ENCODE measurements at places on chromosomes 3 and 15.

DNA sequence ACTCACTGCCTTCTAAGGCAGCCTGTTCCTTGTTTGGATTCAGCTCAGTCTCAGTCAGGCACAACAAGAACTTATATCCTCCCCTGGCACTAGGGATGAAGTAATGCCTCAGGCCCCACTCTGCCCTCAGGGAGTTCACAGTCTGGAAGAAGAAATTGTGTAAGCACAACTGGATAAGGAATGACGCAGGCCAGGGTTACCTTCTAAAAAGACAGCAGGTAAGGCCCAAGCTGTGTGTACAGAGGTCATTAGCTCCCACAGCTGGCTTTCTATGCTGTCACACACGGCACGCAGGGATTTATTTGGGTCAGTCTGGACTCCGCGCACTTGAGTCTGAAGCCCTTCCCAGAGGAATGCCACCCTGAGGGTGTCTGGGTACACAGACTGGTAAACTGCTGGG lies 82.9 kb downstream of the IQSEC1 start:
- peak; percentile 36 for DNase-seq

- DNase-seq: no peak
Measured at GRCh38 chr3:124615896-124616543, 114.2 kb upstream of the UMPS start.

- DNase-seq: no peak
Measured at GRCh38 chr3:164459521-164460151, 618.7 kb downstream of the SI start.

GRCh38 chr3:23991306-23991682 lies 46.2 kb downstream of the NR1D2 start:
- DNase-seq: no peak

GRCh38 chr15:88223084-88223483 lies 33.5 kb downstream of the NTRK3 start:
- DNase-seq: no peak

DNA sequence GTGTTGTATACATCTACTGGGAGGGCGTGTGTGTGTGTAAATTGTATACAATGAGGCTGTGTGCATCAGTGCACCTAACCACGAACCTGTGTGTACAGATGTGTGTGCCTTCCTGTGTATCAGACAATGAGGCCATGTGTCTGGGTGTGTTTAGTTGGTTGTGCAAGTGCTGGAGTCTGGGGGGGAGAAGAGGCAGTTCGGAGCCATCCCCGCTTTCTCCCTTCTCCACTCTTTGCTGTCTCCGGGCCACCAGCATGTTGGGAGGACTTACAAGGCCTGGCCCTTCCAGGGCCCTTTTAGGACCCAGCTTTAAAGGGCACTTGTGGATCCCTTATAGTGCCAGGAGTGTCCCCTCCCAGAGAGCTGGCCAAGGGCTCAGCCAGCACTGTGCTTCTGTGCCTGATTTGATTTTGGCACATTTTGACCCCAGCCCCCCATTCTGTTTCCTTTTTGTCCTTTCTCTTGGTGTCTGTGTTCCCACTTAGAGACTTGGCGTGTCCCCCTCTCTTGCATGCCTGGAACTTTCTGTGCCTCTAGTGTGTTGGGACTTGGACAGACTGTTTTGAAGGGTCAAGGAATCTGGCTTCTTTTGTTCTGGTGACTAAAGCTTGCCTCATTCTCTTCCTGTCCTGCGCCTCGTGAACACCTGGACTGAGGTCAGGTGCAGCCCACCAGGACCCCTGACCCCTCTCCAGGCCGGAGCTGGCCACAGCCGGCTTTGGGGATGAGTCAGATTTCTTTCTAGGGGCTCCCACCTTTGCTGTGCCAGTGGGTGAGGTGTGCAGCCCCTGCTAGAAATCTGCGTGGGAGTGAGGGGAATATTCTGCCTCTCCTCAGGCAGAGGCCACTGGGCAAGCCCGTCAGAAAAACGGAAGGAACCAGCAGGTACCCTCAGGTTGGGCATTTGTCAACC lies 1.5 kb downstream of the CTDSPL start:
- DNase-seq: peak; percentile 67

DNA sequence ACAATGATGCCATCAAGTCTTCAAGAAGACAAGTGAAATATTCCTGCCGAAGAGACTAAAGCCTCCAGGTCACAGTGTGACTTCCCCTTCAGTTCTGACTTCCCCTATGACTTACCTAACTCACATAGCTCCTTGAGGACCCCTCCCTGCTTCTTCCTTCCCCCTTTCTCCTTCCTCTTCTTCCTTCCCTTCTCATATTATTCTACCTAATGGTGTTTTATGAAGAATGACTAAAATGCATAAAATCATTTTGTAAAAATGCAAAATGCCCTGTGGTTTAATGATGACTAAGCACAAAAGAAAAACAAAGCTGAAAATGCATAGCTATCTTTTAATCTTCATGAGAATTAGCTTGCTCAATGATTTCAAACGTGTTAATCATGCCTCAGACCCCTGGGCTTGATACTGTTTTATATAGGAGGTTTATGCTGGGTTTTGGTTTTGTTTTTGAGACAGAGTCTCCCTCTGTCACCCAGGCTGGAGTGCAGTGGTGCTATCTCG lies 26.1 kb upstream of the TM4SF4 start:
- DNase-seq: no peak

DNA sequence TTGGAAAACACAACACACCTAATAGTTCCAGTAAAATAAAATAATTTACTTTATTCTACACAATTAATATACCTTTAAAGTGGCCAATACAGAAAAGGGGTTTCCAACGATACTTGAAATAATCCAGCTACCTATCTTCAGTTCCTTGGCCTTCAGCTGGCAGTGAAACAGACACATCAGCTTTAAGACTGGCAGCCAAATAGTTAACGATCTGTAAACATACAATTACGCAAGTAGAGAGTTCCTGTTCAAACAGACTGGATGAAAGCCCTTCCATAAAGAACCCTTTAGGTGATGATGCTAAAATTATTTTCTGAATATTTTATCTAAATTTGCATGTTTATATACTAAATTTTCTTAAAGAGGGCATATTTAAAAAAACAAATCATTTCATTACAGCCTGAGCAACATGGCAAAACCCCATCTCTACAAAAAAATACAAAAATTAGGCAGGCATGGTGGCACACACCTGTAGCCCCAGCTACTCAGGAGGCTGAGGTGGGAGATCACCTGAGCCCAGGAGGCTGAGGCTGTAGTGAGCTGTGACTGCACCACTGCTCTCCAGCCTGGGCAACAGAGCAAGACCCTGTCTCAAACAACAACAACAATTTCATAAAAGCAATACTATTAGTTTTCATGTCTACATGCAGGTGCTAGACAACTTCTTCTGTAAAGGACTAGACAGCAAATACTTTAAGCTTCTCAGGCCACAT lies 12.9 kb downstream of the DYNC1LI1 start:
- DNase-seq: no peak

- DNase-seq: no peak
Measured at GRCh38 chr3:81068546-81068945, 692.9 kb downstream of the GBE1 start.

DNA sequence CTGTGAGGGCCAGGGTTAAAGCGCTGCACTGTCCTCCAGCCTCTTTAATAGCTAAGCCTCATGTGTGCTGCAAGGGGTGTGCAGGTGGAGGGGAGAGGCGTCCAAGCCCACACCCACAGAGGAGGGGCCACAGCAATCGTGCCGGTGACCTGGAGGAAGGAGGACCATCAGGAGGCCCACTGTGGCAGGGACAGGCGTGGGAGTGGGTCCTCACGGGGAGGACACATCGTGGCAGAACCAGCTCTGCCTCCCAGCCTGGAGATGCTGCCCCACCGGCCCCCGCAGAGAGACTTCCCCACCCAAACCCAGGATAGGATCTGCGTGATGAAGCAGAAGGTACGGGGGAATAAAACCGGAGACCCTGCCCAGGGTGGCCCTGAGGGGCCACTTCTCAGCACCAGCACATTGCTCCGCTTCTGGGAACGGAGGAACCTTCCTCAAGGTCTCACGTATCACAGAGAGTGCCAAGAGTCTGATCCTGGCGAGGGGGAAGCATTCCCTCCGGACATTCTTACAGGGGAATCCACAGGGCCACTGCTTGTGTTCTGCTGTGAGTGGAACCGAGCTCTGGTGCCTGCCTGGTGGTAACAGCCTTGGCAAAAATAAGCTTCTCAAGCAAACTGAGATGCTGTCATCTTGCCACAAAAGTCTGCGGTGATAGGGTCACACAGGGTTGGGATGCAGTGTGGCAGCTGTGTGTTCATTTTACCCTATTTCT lies 199.8 kb downstream of the XXYLT1 start:
- no peak for DNase-seq

GRCh38 chr3:85662462-85662861 lies 703.7 kb downstream of the CADM2 start:
- DNase-seq: no peak

DNA sequence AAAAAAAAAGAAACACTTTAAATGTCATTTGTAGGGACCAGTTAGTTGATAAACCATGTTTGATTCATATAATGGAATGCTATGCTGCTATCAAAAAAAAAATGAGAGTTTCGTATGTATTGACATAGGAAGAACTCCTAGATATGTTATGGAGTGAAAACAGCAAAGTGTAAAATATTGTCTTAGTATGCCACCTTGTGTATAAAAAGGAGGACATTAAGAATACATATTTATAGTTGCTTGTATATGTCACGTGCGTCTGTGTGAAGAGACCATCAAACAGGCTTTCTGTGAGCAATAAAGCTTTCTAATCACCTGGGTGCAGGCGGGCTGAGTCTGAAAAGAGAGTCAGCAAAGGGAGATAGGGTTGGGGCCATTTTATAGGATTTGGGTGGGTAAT lies 39.5 kb downstream of the KBTBD8 start:
- DNase-seq: no peak

DNA sequence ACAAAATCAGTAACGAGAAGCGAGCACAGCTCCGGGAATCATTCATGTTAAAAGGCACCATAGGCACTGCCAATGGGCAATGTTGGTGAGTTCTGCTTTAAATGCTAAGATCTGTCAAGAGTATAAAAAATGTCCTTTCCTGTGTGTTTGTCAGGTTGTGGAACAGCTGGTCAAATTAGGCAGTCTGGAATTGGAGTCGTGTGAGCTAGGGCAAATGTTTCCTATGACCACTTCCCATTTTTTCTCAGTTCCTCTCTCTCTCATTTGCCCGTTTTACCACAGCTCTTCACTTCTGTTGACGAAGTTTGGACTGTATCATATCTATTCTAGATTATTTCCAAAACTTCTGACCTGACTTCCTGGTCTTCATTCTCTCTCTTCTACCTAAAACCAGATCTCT lies 60.8 kb upstream of the GOLIM4 start:
- no peak for DNase-seq

DNA sequence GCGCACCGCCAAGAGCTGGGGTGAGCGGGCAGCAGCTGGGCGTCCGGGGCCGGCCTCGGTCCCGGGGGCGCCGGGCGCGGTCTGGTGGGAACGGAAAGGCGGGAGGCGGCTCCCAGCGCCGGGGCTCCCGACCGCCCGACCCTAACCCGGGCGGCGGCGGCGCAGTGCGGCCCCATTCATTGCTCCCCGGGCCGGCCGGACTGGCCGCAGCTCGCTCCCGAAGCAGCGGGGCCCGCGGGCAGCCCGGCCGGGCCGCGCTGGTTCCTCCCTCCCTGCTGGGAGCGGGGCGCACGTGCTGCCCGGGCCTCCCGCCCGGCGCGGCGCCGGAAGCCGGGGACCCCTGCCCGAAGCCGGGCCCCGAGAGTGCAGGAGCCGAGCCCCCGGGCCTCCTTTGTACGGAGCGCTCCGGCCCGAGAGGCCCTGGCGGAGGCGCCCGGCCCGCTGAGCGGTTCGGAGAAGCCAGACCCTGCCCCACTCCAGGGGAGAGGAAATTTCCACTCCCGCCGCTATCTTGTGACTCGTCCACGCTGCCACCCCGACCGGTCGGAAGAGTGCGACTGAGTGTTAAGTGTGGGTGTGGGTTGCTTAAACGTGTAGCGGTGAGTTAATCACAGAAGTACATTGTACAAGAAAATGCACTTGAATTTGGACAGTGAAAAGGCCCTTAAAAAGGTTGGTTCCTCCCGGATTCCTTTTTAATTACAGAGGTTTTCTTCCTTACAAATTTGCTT lies 613 bp downstream of the ATP1B3 start:
- peak; percentile 74 for DNase-seq

- peak; percentile 68 for DNase-seq
Measured at GRCh38 chr3:99753268-99753975, 64.2 kb upstream of the CMSS1 start.

GRCh38 chr3:190886945-190887344 lies 24.5 kb upstream of the GMNC start:
- DNase-seq: no peak

DNA sequence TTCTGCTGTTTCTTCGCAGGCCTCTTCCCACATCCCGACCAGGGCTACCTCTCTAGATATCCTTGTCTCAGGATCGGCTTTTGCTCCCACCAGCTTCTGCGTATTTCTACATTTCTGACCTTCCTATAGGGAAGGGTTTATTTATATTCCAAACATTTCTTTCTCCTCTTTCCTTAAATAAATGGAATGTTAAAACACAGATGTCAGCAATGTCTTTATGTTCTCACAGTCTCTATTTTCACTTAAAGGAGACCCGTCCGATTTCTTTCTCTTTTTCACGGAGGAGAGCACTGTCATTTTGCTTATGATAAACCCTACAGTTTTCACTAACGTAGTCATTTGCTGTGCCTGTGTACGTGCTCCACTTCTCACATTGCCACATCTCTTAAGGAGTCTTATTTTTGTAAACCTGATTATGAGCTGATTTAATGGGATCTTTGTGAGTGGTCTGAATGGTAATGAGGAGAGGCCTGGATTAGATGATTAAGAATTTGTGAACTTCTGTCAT lies 630 bp downstream of the KIF15 start:
- DNase-seq: no peak

GRCh38 chr15:91917686-91918360 lies 64.3 kb downstream of the SLCO3A1 start:
- no peak for DNase-seq

GRCh38 chr3:72995337-72995736 lies 1.3 kb upstream of the PPP4R2 start:
- no peak for DNase-seq

- peak; percentile 50 for DNase-seq
Measured at GRCh38 chr3:47961815-47962606, 54.2 kb downstream of the MAP4 start.

- no peak for DNase-seq
Measured at GRCh38 chr15:74464216-74464615, 3.3 kb upstream of the UBL7 start.

GRCh38 chr3:136932523-136932922 lies 25.3 kb upstream of the IL20RB start:
- DNase-seq: no peak

DNA sequence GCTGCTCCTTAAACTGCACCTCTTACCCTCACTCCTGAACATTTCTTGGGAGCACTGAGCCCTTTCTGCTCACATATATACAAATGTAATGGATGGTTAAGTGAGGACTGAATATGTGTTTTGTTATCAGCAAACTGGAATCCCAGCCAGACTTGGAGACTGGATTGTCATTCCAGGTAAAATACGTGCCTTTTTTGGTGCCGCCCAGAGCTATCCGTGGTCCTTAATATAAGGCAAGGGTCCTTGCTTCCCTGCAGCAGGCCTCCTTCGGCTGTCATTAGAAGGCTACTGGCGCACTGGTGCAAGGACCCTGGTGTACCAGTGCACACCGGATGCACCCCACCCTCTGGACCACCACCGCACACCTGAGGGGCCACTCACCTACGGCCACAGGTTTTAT lies 1.1 kb upstream of the GABRB3 start:
- peak; percentile 83 for DNase-seq

- peak; percentile 83 for DNase-seq
Measured at GRCh38 chr15:51621936-51622603, 501 bp downstream of the DMXL2 start.
